HEK293T (cell line): ENCODE measurements at places on chromosomes 2 and 18.
A peak's percentile ranks its signal among the peaks of the same experiment; 100 is the strongest.

GRCh38 chr2:12217175-12217574 lies 470.7 kb downstream of the LPIN1 start:
- no peak for DNase-seq

GRCh38 chr2:200321780-200322534 lies 15.5 kb downstream of the SPATS2L start:
- DNase-seq = no peak

- DNase-seq = no peak
Measured at GRCh38 chr2:37855283-37856041, 69.6 kb upstream of the RMDN2 start.

- DNase-seq = no peak
Measured at GRCh38 chr2:8408560-8409460, 273.0 kb upstream of the ID2 start.

- DNase-seq = no peak
Measured at GRCh38 chr2:240033330-240033678, 3.1 kb upstream of the OR6B2 start.

- peak; percentile 46 for DNase-seq
Measured at GRCh38 chr2:28716265-28716865, 35.3 kb upstream of the PPP1CB start.

DNA sequence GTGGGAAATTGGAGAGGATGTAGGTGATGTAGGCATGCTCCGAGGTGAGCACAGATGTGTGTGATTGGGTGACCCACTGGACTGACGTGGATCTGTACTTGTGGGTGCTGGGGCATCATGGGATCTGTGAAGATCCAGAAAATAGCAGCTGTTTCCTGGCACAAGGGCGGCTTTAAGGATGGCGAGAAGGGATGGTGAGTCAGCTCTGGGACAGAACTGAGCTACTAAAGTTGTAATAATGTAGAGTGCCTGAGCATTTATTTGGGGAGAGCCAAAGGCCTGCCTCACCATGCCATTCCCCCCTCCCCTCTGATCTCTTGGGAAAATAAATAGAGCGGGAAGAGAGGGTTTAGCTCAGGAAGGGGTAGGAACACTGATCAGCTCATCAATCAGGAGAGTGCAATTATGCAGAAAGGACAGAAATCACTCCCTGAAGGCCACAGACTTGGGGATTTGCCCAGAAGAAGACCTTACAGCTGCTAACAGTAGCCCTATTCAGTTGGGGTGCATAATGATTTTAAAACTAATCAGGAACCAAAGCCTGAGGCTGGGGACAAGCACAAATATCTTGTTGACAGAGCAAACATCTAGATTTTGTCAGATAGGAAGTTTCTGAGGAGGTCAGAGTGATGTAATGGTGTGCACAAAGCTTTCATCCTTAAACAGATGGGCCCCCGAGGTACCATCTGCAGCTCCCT lies 30.3 kb downstream of the TANC1 start:
- no peak for DNase-seq

DNA sequence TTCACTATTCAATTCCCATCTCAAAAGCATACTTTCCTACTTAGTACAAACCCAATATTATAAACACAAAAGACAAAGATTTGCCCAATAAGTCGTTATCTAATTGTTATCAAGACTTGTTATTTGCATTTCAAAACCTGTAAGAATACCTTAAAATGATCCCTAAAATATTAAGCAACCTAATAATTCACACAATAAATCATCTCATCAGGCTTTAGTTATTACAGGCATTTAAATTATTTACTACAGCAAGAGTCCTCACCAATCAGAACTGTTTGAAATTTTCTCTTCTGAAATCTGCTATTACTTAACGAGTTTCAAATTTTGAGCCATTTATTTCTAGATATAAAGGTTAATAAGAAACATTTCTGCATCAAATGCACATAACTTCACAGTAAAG lies 1.6 kb downstream of the CCDC88A start:
- DNase-seq = no peak

DNA sequence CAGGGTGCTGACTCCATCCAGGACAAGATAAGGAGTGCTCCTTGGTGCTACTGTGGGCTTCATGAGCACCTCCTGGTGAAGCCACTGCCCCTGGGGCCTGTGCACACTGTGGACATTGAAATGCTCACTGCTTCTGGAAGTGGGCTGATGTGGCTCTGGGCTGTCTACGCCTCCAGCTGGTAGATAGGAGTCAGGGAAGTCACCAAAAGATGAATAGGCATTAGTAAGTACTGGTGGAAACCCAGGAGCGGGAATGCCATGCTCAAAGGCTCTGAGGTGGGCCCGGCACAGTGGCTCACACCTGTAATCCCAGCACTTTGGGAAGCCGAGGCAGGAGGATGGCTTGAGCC lies 79.2 kb upstream of the MSH2 start:
- DNase-seq = no peak

DNA sequence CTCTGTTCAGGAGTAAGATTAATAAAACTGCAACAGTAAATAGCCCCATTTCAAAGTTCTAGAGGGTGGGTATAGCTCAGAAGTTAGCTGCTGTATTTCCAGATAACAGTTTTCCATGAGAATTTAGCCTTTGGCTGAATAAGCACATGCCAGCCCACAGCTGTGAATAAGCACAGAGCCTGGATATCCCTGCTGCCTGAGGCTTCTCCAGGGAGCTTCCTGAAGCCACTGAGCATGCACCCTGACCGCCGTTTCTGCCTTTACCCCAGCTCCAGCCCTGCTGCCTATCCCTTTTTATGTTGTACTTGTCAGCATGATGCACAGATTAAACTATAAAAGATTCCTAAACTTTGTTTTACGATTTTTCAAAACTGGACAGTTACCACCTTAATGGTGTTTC lies 85.3 kb downstream of the FEZ2 start:
- DNase-seq = no peak

GRCh38 chr2:40257340-40258134 lies 194.4 kb downstream of the SLC8A1 start:
- DNase-seq = no peak

- peak; percentile 35 for DNase-seq
Measured at GRCh38 chr2:75480971-75481836, 79.5 kb downstream of the EVA1A start.

DNA sequence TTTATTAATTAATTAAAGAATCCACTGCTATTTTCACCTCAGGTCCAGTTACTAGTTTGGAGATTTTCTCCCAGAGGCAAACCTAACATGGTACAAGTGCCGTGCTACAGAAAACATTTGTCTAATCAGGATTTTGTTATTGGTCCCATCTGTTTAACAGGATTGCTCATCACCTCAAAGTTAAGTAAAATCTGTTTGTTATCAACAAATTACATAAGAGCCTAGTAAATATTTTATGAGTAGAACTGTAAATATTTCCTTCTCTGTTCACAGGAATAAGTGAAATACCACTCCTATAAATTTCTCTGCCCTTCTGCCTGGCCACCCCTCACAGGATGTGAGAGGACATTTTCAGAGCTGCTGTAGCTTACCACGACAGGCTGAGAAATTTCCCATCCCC lies 200.2 kb downstream of the RAD51AP2 start:
- no peak for DNase-seq

DNA sequence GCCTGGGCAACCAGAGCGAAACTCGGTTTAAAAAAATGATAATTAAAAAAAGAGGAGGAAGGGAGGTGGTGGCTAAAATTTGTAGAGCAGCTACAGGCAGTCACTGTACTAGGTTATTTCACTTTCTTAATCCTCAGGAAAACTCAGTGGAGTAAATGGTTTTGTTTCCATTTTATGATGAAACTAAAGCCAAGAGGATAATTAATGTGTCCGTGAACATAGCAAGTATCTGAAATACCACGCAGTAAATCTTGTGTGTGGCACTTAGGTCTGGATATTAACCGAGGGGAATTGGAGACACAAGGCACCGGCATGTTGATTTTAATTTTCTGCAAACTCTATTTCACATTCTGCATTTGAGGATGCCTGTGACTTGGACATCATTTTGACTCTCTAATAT lies 14.5 kb downstream of the SH3BP4 start:
- no peak for DNase-seq

- no peak for DNase-seq
Measured at GRCh38 chr18:76691800-76692199, 130.6 kb upstream of the ZNF236 start.

DNA sequence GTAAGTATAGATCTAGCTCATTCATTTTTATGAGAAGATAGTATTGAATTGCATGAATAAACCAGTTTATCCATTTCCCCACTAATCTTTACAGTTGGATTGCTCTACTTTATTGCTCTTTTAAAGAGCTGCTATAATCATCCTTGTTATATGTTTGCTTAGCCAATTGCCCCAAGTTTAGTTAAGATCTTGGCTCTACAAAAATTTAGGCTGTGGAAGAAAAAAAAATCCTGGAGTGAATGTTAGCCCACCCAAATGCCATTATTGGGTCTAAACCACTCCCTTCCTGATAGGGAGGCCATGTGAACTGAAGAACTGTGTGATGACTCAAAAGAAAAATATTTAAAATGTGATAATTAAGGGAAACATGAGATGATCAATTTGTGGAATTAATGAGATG lies 2.9 kb downstream of the ALS2 start:
- no peak for DNase-seq

GRCh38 chr2:217283460-217283859 lies 423.6 kb upstream of the TNP1 start:
- no peak for DNase-seq

GRCh38 chr2:12325806-12326205 lies 390.9 kb upstream of the TRIB2 start:
- no peak for DNase-seq

GRCh38 chr2:8644605-8645175 lies 37.2 kb upstream of the ID2 start:
- no peak for DNase-seq
